ENCODE measurements at places on chromosomes 3 and 15. TPM values are rescaled to one million over a fixed set of nuclear protein-coding genes. Genes with fewer than 3 reads are reported as not detected.

DNA sequence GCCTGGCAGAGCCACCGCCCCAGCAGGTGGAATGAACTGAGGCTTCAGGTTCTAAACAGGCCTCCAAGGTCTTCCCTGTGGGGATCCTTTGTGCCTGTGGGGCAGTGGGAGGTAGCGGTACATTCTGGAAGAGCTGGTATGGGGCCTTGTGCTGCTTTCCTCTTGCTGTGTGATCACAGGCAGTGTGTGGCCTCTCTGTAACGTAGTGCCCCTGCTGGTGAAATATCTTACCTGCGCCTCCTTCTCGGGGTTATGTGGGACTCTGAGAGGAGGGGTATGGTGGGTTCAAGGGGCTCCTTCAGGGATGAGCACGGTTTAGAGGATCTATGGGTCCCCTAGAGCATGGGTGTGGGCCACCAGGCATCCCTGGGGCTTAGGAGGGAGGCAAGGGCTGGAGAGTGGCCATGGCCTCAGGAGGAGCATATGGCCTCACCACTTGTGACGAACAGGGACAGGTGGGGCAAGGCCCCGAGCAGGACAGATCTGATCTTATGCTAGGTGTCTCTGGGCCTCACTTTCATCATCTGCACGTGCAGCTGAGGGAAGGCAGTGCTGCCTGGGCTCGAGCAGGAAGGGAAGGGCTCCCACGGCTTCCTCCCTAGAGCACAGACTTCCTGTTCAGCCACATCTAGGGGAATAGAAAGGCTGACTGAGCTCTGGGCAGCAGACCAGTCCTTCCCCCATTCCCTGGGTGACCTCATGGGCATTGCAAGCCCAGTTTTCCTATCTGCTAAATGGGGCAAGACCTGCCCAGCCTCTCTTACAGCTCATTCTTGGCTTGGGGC is 1.9 kb upstream of the ALS2CL start:
- H3K4me1 ChIP-seq, result peaks cover 5% of the 10 kb centered on the region
- no peak overlapping the region for H3K27ac ChIP-seq
- no peak overlapping the region for H3K4me3 ChIP-seq
- H3K36me3 ChIP-seq, result no peaks in the 10 kb centered on the region
- DNase-seq, result no peak

Gene DNAH12
- total RNA-seq, result 1.8 TPM

Gene CGNL1
- 65.6 TPM for total RNA-seq

Gene THRB
- 39.6 TPM for total RNA-seq

Gene IGF1R
- total RNA-seq, result 190 TPM

All from prostate gland (tissue), 2 donors.